Osteocyte (in vitro differentiated cells): ENCODE measurements at places on chromosomes 2 and 18. TPM values are rescaled to one million over a fixed set of nuclear protein-coding genes. Genes with fewer than 3 reads are reported as not detected.

AQP12B gene
- total RNA-seq, result not detected in 2 replicates

APOB gene
- total RNA-seq, result 0.21 and 0.24 TPM in 2 replicates

LYG1 gene
- 1.1 and 1.8 TPM in 2 replicates for total RNA-seq

CLASP1 gene
- 59.9 and 62.4 TPM in 2 replicates for total RNA-seq

RGPD4 gene
- total RNA-seq, result 0.05 and 0.18 TPM in 2 replicates

GRCh38 chr2:159773426-159773825, 24.6 kb downstream of the CD302 start:
- H3K4me1 ChIP-seq, result peaks cover 16% of the 10 kb centered on the region
- no peak overlapping the region for H3K4me3 ChIP-seq
- DNase-seq, result no peak
- peaks cover 41% of the 10 kb centered on the region for H3K36me3 ChIP-seq
- H3K27ac ChIP-seq, result peak overlapping the region; percentile 50

DSC3 gene
- total RNA-seq, result 5.6 and 5.8 TPM in 2 replicates

ACMSD gene
- not detected in 2 replicates for total RNA-seq

DNA sequence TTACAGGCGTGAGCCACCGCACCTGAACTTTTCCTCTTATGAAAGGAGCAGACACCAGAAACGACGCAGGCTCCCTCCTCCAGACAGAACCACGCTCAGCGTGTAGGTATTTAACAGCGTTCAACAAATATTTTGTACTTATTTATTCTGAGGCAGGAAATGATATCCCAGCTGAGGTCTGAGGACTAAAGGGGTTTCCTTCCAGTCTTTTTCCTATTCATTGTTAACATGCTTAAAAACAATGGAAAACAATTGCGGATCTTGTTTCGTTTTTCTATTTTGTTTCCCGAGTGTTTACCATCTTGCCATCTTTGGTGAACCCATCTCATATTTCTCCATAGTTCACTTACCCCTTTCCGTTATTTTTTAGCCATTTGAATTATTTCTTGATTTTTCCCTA, 43.7 kb upstream of the FOSL2 start:
- no peak overlapping the region for H3K27ac ChIP-seq
- H3K4me3 ChIP-seq, result no peak overlapping the region
- H3K27me3 ChIP-seq, result no peaks in the 10 kb centered on the region

DNA sequence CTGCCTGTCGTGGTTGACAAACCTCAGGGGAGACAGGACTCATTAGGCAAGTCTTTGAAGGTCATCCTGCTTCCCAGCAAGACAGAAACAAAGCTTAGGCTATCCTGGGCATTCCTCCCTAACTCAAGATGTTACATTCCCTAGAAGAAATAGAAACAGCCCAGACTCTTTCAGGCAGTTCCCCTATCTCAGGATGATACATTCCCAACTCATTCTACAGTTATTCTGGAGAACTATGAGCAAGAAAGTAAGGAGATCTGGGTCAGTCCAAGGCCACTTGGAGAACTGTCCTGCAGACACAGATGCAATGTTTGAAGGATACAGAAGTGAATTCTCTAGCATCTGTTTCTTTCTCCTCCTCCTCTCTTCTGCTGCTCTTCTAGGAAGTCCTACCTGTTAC, 220.1 kb upstream of the NCKAP5 start:
- H3K27me3 ChIP-seq, result no peaks in the 10 kb centered on the region
- H3K27ac ChIP-seq, result no peak overlapping the region
- peaks cover 18% of the 10 kb centered on the region for H3K4me1 ChIP-seq
- H3K4me3 ChIP-seq, result no peak overlapping the region
- H3K36me3 ChIP-seq, result no peaks in the 10 kb centered on the region
- no peak for DNase-seq

LMAN1 gene
- total RNA-seq, result 93.2 and 94.7 TPM in 2 replicates
